ENCODE measurements at places on chromosomes 6 and 20.
A peak's percentile ranks its signal among the peaks of the same experiment; 100 is the strongest.

GRCh38 chr6:436308-437036 is 44.9 kb downstream of the IRF4 start:
- DNase-seq: peak; percentile 26

DNA sequence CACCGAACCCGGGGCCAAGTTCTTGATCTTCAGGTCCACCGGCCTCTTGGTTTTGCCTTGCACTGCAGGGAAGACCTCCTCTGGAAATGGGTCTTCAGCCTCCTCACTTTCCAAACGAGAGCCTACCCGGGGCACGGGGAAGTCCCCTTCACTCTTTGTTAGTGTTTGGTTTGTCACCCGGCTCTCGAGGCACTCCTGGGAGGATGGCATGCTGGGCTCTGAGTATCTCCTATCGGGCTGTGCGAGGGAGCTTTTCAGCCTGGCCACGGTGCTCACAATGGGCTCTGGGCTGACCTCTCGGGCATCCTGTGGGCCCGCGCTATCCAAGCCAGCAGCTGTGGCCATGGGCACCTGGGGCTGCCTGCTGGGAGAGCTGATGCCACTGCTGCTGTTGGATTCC is 8.1 kb downstream of the TAGAP start:
- no peak for DNase-seq

- no peak for DNase-seq
Observed at GRCh38 chr6:113697632-113698410, 159.3 kb upstream of the MARCKS start.

GRCh38 chr6:148750838-148751792 is 4.3 kb downstream of the UST start:
- DNase-seq: no peak

GRCh38 chr6:104929353-104929752 is 27.6 kb upstream of the LIN28B start:
- DNase-seq: no peak

DNA sequence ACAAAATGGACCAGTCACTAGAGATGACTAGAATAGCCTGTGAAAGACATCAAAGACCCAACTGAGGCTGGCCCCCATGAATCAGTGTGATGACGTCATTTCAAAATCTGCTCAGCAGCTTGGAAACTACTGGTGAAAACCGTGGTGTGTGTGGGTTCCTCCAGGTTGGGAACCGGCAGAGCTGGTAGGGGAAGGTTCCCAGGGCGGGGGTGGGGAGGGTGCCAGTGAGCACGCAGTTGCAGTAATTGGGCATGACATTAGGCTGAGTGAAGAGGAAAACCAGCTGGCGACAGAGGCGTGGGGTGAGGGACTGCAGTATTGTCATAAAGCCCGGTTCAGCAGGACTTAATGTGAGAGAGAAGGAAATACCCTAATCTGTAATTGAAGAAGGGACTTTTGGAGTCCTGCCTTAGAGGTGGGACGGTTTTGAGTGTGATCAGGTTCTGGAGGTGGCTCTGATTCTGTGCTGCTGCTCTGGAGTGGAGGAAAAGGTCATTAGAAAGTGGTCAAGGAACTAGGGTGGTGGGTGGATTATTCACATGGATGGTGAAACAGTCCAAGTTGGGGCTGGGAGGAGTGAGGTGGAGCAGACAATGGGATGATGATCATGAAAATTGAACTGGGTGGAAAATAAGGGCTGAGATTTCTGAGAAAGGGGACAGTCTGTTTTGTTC is 52.0 kb upstream of the MTHFD1L start:
- DNase-seq: no peak

GRCh38 chr6:138691595-138692057 is 81.9 kb upstream of the CCDC28A start:
- DNase-seq: peak; percentile 29

- DNase-seq: no peak
Observed at GRCh38 chr6:37483252-37483901, 16.3 kb downstream of the CCDC167 start.

- DNase-seq: no peak
Observed at GRCh38 chr6:144666781-144667180, 381.6 kb downstream of the UTRN start.

GRCh38 chr6:90370493-90370959 is 73.9 kb upstream of the BACH2 start:
- DNase-seq: no peak

DNA sequence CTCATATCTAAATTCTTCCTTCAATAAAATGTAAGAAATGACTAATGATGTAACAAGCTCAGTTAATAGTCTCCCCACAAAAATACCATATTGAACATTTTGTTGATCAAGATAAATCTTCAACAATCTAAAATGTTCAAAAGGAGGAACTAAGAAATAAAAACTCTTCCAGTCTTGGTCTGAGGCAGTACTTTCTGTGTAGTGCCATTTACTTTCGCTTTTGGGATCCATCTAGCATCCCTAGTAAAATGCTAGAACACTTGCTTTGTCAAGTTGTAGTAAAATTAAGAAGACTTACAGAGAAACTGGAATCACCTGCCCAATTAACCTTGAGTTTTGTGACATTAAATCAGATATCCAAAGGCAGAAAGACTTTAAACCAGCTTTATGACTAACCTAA is 246.4 kb downstream of the KHDRBS2 start:
- no peak for DNase-seq

DNA sequence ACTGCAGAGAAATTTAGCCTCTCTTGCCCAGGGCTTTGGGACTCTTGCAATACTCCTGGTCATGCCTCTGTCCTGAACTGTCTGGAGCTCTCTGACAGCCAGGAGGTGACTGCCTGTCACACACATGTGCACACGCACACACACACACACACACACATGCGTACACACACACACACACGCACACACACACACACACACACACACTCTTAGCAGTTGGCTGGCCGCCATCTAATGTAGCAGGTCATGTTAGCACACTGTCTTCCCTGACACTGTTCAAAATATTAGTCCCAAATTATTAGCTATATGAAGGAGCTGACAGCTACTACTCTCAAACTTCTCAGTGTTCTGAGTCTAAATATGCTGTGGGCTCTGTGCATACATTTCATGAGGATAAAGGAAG is 60.9 kb downstream of the IPCEF1 start:
- no peak for DNase-seq

GRCh38 chr6:9515633-9516606 is 899.0 kb downstream of the TFAP2A start:
- DNase-seq: no peak

DNA sequence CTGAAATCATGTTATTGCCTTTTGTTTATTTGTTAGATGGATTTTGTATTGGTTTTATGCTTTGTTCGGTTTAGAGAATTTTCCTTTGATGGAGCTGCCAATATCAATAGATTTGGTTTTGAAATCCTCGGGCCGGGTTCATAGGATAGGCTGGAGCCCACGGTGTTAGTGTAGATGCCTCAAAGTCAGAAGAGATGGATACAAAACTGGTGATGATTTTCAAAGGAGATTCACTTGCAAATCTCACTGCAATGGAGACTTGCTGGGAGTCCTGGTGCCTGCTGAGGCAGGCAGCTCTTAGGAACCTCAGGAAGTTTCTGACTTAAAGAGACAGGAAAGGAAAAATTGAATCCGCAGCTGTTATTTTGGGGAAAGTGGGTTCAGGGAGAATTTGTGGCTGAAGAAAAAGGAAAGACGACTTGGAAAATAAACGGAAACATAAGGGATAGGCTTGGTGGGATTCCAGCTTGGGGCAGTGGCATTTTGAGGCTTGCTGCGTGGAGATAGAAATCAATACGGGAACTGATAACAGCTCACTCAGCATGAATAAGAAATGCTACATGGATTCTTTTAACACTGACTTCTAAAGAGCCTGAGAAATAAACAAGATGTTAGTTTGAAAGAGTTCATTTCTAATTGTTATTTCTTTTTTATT is 241.6 kb downstream of the PHACTR1 start:
- DNase-seq: no peak

DNA sequence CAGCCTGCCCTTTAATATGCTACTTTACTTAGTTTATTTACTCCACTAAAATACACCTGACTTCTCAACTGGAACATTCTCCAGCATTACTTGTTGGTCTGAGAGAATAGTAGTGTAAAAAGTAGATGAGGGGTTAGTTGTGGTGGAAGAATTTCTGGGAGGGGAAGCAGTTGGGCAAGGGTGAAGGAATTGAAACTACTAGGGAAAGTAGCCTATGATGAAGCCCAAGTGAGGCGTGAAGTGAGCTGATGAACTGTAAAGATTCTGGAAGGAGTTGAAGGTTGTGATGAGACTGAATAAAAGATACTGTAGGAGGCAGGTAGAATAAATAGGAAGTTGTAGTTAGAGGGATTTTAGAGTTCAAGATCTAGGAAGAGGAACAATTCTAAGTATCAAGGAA is 72.5 kb downstream of the ITCH start:
- DNase-seq: no peak

GRCh38 chr20:21395666-21396598 is 1.4 kb downstream of the NKX2-4 start:
- no peak for DNase-seq

- DNase-seq: peak; percentile 78
Observed at GRCh38 chr20:40687384-40688128, 1.5 kb downstream of the MAFB start.

DNA sequence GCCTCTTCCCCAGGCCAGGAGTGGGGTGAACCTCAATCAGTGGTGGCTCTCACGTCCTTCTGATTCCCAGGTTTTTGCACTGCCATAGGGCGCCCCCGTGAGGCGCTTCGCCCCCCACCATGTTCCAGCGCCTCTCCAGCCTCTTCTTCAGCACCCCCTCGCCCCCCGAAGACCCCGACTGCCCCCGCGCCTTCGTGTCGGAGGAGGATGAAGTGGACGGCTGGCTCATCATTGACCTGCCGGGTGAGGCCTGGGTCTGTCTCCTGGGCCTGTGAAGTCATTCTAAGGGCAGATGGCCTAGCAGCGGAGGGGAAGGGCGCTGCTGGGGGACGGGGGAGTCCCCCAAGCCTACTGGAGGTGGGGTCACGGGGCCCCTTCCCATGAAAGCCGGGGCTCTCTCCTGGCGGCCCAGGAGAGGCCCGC is 4.5 kb downstream of the TP53INP2 start:
- peak; percentile 32 for DNase-seq

- DNase-seq: no peak
Observed at GRCh38 chr6:135281964-135282363, 100.9 kb downstream of the MYB start.

- no peak for DNase-seq
Observed at GRCh38 chr6:27176523-27177484, 70.7 kb upstream of the PRSS16 start.

DNA sequence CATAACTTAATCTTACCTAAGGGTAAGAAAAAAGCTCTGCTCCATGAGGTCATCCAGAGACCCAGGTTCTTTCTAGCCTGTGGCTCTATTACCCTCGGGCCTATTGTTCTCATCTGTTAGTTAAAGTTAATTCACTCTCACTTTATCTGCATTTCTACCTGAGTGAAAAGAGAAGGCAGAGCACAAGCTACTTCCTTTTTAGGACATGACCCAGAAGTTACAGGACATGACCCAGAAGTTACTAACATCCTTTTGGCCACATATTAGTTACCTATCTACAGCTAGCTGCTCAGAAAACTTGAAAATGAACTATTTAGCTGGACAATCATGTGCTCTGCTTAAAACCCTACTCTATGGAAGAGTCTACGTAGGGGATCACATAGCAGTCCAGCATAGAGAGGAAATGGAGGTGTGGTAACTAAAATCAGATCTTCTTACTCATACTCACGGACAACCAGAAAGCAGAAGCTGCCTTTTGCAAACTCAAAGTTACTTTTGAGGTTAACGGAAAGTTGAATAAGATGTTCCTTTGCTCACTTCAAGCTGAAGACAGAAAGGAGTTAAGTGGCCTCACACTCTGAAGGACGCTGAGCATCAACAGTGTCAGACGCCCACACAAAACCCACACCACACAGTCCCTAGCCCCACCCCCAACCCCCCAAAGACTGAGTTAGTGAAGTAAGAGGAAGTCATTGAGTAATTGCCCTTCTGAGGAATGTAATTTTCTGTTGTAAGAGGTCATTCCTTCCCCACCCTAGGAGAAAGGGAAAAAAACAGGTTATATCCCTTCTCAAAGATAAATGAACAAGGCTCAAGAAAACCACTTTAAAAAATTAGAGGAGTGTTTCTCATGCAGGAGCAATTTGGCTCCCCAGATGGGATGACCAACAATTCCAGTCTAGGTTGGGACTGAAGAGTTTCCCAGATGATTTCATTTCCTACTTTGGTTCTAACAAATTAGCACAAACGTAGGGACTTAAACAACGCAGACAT is 45.9 kb upstream of the TAB2 start:
- no peak for DNase-seq

- DNase-seq: no peak
Observed at GRCh38 chr6:31467151-31467550, 30.8 kb upstream of the MICB start.
